Panc1 (cell line): ENCODE measurements at places on chromosomes 12 and 14.

- H3K4me3 ChIP-seq, result no peak overlapping the region
- peaks cover 5% of the 10 kb centered on the region; the same call in 1 of the 2 replicates for H3K36me3 ChIP-seq
- no peak overlapping the region; the same call in 1 of the 2 replicates for H3K27ac ChIP-seq
- DNase-seq, result no peak
- H3K27me3 ChIP-seq, result no peaks in the 10 kb centered on the region
Measured at GRCh38 chr12:109571773-109572505, 1.4 kb downstream of the MMAB start.

- peak within 1 kb of the TSS; percentile 42 for H3K4me3 ChIP-seq
- H3K27me3 ChIP-seq, result no peaks in the 10 kb centered on the region
- peak; percentile 24 for DNase-seq
- H3K36me3 ChIP-seq, result no peaks in the 10 kb centered on the region
Measured at GRCh38 chr14:104723651-104724406, at the start of gene ADSS1. ADSS1 (plus strand) TSS chr14:104724229; CDS start chr14:104724271, 42 bp downstream.

GRCh38 chr12:18546399-18546798 lies 191.4 kb downstream of the PLCZ1 start:
- H3K27me3 ChIP-seq, result no peaks in the 10 kb centered on the region
- H3K36me3 ChIP-seq, result no peaks in the 10 kb centered on the region
- H3K4me3 ChIP-seq, result no peak overlapping the region

DNA sequence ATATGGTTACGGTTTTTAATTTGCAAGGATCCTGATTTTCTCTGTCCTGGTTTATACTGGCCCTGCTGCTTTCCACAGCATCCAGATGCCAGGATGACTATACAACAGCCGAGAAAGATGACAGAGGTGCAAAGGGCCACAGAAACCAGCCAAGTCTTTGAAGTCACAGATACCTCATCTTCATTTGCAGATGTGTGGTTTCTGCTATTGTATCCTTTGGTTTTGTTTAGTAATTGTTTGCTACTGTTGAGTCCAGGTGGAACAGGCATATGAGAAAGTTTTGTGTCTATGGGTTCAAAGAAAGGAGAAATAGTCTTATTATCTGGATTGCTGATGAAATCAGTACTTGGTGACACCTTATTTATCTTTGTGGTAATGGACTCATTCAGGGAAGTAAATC lies 17.3 kb upstream of the KLHL42 start:
- H3K36me3 ChIP-seq, result no peaks in the 10 kb centered on the region
- no peak overlapping the region for H3K27ac ChIP-seq
- no peaks in the 10 kb centered on the region for H3K4me1 ChIP-seq
- H3K4me3 ChIP-seq, result no peak overlapping the region

- no peak overlapping the region for H3K27ac ChIP-seq
- no peaks in the 10 kb centered on the region for H3K4me1 ChIP-seq
- no peak overlapping the region for H3K4me3 ChIP-seq
- no peaks in the 10 kb centered on the region for H3K27me3 ChIP-seq
Measured at GRCh38 chr12:110680032-110680431, 8.9 kb downstream of the HVCN1 start.

- no peak for DNase-seq
- no peaks in the 10 kb centered on the region for H3K27me3 ChIP-seq
- no peaks in the 10 kb centered on the region for H3K4me1 ChIP-seq
- H3K27ac ChIP-seq, result no peak overlapping the region
- no peak overlapping the region for H3K4me3 ChIP-seq
- H3K36me3 ChIP-seq, result no peaks in the 10 kb centered on the region
Measured at GRCh38 chr14:101716077-101716950, 45.2 kb upstream of the PPP2R5C start.
